ENCODE measurements at places on chromosomes 4 and X.

DNA sequence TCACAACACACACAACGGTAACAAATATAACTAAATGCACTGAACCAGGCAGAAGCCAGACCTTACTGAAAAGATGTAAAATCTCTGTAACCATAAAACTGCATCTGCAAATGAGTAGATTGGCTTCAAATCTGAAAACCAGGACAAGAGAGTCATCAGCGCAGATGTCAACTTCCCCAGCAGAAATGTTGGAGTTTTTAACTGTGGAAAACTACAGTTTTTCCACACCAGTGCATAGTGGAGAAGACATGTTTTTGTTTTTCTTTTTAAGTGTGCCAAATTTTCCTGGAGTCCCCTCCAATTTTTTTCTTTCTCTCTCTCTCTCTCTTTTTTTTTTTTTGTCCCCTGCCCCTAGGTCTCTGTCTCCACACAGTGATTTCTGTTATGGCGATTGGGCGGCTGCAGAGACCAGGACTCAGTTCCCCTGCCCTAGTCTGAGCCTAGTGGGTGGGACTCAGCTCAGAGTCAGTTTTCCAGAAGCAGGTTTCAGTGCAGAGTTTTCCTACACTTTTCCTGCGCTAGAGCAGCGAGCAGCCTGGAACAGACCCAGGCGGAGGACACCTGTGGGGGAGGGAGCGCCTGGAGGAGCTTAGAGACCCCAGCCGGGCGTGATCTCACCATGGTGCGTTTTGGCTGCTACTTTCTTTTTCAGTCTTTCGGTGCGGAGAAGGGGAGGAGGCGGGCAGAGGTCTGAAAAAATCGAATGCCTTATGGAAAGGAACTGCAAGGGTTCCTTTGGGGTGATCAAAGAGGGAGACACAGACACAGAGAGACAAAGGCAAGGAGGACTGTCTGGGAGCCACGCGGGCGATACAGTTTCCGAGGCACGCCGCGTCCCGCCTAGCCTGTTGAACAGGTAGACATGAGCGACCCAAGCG lies at the start of gene GUCY1A1:
Gene GUCY1A1 (plus strand): TSS at position 505 of the 878 bp plus-strand sequence. CDS start 30,020 bp downstream, outside the sequence.
- DNase-seq, result no peak

DNA sequence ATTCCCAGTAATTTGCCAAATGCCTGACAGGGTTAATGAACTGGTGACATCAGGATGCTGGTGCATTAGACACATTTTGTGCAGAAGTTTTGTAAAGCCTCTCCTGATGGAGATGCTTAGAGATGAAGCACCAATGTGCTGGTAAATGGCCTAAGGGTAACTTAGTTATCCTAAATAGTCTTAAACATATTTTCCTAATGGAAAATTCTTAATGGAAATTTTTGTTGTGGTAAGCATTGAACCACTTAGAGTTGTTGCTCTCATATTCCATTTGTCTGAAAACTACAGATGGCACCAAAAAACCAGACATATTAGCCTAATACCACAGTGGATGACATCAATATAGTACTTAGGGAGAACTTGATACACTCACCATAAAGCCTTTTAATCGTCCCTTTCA lies 154.5 kb upstream of the ANK2 start:
- no peak for DNase-seq

GRCh38 chrX:13662355-13662791 lies 9.4 kb downstream of the TCEANC start:
- peak; percentile 71 for DNase-seq

DNA sequence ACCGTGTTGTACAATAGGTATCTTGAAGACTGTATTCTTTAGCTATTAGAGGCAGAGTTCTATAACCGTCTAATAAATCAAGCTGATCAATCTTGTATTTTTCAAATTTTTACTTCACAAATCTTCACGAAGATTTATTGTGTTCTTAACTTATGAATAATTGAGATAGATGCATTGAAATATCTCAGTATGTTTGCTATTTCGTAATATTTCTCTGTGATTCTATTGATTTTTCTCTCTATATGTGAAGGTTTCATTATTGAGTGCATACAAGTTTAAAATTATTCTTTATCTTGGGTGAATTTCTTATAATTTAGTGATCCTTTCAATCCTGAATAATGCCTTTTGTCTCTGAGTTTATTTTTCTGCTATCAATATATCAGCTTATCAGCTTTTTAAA lies 19.8 kb upstream of the SHISA3 start:
- DNase-seq, result no peak

DNA sequence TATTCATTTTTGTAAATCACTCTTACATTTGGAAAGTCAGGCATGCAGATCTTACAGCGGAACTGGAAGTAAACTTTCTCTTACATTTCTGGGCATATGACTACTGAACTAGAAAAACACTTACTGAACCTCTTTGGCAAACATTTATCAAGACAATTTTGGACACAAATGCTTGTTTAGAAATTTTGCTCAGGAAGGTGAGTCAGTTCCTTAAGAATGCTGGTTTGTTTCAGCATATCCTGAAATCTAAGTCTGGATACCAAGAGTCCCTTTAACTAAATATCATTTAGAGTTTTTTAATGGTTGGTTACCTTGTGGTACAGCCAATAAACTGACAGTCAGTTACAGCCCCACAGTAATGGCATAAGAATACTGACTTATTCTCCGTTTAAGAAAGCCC lies 15.0 kb downstream of the SHISA3 start:
- DNase-seq, result peak; percentile 46

DNA sequence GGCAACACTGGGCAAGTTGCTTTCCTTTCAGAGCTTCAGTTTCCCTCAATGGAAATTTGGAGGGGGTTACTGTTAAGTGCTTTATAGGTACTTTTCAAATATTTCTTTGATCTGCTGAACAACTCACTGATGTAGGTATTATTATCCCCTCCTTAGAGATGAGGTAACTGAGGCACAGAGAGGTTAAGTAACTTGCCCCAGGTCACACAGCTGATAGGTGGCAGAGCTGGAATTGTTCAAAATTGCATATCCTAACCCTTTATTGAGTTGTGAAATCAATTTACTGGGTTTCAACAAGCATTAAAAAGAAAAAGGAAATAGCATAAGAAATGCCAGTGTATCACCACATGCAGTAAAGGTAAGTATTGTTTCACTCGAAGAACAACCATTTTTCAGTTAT lies 6.6 kb downstream of the PPP1R3F start:
- no peak for DNase-seq

GRCh38 chrX:13518126-13518525 lies 51.3 kb upstream of the EGFL6 start:
- no peak for DNase-seq

DNA sequence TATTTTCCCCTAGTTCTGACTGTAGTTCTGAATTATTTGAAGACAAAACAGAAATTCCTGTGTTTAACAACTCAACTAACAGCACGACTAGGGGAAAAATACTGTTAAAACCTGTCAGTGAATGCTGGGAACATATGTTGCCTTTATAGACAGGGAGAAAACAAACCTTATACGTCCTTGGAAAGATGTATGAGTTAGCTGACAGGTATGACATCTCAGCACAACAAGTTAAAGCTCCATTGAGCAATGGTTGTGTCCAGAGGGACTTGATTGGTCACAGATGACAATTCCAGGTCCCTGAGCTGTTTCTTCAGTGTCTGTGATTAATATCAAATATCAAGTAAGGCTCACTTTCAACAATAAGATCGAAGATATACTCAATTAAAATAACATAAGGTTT lies 58.2 kb upstream of the DDIT4L start:
- DNase-seq, result no peak

GRCh38 chr4:147854154-147854553 lies 122.3 kb downstream of the ARHGAP10 start:
- no peak for DNase-seq

DNA sequence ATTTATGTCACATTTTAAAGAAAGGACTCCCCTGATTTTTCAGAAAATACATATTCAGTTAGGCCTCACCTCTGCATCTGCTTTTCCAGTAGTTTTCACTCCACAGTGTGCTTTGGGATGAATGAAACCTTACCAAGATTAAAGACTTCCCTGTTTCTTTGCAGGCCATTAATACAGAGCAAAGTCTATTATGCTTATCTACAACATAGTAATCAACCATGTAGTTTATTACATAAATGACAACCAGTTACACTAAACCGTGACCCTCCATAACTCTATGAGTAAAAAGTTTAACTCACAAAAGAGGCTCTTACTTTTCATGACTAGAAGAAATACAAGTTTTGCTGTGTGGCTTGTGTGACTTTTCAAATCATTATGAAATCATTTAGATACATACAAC lies 2.3 kb downstream of the LRRC66 start:
- no peak for DNase-seq

- DNase-seq, result no peak
Measured at GRCh38 chr4:38523524-38524448, 140.2 kb upstream of the KLF3 start.

DNA sequence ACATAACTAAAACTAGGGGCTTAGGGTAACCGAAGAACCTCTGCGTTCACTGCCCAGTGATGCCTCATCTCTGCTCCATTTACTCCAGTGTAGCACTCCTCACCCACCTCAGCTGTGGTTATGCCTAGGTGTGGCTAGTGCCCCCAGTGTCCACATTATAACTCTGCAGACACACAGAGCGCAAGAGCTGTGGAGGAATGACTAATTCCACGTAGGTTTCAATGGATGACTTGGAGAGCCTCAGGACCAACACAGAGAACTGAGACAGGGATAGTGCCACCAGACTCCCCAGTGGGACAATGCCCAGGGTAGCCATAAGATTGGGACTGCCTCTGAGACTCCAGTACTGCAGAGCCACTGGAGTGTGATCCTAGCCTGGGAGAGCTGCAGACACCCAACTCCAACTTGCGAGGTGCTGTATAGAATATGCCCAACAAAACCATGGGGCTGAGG lies 542.4 kb upstream of the DIPK2B start:
- peak; percentile 77 for DNase-seq

DNA sequence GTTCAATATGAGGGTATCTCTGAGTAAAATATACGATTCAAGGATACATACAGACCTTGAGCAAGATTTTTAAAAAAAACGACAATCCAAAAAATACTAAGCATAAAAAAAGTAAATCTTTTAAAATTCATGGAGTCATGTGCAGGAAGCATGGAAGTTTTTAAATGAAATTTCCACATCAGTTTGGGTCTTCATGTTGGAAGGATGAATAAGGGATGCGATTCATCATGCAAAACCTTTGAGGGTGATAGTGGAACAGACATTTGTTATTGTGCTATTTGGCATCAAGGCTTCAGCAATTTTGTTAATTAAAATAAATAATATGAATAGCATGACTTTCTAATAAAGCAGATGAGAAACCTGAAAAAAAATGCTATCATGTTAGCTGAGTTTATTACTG lies 815.0 kb upstream of the PCDH10 start:
- peak; percentile 47 for DNase-seq

- DNase-seq, result peak; percentile 24
Measured at GRCh38 chr4:142497606-142498005, 348.5 kb downstream of the INPP4B start.

DNA sequence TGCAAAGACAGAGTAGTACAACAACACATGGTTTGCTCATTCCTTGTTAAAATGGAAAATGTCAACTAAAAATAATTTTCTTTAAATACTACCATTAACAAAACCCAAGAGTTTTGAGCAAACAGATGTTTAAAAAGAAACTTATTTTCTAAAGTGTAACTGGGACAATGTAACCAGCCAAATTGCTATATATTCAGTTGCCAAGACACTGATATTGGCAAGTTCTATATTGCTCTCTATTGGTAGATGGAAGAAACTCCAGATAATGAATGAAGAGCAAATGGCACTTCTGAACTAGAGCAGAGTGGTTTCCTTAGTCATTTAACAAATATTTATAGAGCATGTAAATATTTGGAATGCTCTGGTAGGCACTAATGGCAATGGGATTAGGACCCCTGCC lies 966.2 kb downstream of the RPA4 start:
- no peak for DNase-seq

GRCh38 chr4:2040391-2041238 lies 18.5 kb upstream of the NAT8L start:
- DNase-seq, result no peak

GRCh38 chr4:7582313-7583097 lies 147.8 kb upstream of the PSAPL1 start:
- no peak for DNase-seq

DNA sequence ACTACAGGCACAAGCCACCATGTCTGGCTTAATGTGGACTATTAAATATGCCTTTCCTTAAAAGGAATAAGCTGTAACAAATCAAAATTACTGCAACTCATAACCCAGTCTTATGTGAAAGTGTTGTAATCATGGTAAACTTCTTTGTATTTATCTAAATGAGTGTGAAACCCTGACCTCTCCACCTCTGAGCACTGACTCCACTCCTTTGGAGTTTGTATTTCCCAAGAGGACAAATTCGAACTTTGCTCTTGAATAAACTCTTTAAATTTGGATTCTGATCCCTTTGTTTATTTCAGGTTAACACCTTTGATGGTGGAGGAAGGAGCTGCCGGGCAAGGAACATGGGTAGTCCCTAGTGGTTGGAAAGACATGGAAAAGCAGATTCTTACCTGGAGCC lies 48.3 kb upstream of the FAM9A start:
- no peak for DNase-seq

DNA sequence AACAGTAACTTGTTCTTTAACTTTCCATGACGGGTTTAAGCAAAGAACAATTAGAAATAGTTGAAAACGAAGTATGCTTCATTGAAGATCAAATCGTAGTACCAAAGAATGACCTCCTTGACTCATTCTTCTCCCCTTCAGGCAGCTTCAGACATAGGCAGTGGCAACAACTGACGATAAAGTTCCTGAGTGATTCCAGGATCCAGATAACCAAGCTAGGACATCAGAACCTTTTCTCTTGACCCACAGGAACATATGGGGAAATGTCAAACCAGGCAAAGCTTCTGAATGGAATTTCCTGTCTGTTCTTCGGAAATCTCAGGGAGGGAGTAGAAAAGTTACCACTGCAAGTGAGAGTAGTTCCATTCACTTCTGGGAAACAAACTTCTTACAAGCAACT lies 74.2 kb downstream of the HS3ST1 start:
- DNase-seq, result no peak

GRCh38 chr4:4260185-4260751 lies 12.2 kb upstream of the TMEM128 start:
- peak; percentile 29 for DNase-seq

GRCh38 chrX:67654301-67654700 lies 110.5 kb downstream of the AR start:
- no peak for DNase-seq

DNA sequence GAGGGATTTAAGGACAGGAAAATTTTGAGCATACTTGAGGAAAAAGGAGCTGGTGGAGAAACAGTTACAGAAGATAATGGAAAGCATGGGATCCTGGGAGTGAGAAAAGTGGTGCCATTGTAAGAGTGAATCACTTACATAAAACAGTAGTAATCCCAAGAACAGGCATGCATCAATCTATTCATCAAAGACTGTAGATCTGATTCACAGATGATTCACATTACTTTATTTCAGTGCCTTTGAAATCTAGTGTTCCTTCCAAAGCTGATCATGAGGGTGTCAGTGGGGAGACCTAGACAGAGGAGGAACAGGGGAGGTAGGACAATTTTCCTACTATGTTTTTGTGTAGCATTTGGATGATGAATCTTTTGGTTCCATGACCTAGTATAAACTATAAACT lies 102.7 kb downstream of the TAB3 start:
- DNase-seq, result no peak

GRCh38 chr4:73718375-73719373 lies 21.7 kb upstream of the CXCL8 start:
- DNase-seq, result peak; percentile 47

GRCh38 chrX:134718105-134718965 lies 60.1 kb upstream of the PLAC1 start:
- DNase-seq, result peak; percentile 94

All from foreskin fibroblast (primary cell).